M059J (cell line): ENCODE measurements at places on chromosomes 6 and 20.
A peak's percentile ranks its signal among the peaks of the same experiment; 100 is the strongest.

DNA sequence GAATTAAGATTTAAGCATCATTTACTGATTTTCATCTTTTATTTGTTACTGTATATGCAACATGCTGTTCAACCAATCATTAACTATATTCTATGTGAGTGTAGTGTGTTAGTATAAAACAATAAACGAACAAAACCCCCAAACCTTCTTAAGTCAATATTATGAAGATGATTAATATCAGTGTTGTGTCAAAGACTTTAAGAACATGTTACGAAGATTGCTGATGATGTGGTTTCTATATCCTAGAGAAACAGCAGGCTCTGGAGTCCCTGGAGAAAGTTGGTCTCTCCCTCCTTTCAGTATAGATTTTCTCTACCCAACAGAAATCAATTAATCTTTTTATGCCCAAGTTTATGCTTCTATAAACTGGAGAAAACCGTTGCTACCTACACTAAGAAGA is 393.8 kb upstream of the HSF2 start:
- no peak for DNase-seq

DNA sequence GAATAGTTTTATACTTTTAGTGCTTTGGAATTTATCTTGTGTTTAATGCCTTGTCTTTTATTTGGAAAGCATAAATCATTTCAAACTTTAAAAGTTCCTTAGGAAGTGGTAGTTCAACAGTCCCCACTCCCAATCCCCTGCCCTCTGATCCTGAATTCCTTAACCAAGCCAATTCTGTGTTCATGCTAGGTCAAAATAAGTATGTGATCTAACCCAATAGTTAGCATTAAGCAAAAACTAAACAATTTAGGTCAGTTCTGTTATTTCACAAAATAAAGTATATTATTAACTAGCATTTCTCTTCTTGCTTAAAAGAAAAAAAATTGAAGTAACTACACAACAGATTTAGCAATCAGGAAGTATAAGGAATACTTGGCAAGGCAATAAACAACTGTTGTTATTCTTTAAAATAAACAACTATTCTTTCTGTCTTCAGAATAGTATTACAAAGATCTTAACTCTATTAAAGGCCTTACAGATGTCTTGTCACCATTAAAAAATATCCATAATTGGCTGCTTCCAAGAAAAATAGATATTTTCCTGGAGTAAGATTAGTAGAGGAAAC is 37.0 kb downstream of the AKIRIN2 start:
- DNase-seq: no peak

DNA sequence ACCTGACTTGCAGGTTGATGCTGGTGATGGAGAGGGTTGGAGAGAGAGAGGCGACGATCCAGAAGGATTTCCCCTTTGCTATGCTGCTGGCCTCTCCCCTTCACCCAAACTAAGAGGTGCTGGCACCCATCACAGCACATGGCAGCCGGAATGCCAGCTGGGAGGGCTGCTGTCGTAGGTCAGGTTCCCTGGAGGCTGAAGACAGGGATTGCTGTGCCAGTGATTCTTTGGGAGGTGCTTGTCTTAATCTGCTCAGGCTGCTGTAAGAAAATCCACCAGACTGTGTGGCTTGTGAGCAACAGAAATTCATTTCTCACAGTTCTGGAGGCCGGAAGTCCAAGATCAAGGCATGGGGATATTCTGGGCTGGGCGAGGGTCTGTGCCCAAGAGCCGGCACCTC is 4.4 kb upstream of the ARFGAP1 start:
- DNase-seq: no peak

GRCh38 chr6:20709451-20709850 is 175.2 kb downstream of the CDKAL1 start:
- DNase-seq: no peak

DNA sequence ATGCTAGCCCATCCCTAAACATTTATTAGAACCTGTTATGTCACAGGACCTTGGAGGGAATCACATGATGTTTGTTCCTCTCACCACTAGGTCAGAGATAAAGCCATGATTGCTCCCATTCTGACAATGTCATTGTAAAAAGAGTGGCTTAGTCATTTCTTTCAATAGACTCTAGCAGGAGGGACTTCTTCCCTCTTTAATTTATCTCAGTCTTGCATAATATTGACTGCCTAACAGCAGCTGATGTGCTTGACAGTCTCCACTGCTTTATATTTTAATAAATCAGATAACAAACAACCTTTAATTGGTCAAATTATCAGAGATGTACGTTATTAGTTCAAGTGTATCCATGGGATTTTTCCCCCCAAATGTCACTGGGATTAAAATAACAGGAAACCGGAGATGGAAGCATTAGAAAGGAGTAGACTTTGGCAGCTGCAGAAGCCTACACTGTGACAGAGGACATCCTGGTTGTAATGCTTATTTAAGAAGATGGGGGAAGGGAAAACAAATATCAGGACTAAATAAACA is 39.6 kb downstream of the LAMA4 start:
- no peak for DNase-seq

DNA sequence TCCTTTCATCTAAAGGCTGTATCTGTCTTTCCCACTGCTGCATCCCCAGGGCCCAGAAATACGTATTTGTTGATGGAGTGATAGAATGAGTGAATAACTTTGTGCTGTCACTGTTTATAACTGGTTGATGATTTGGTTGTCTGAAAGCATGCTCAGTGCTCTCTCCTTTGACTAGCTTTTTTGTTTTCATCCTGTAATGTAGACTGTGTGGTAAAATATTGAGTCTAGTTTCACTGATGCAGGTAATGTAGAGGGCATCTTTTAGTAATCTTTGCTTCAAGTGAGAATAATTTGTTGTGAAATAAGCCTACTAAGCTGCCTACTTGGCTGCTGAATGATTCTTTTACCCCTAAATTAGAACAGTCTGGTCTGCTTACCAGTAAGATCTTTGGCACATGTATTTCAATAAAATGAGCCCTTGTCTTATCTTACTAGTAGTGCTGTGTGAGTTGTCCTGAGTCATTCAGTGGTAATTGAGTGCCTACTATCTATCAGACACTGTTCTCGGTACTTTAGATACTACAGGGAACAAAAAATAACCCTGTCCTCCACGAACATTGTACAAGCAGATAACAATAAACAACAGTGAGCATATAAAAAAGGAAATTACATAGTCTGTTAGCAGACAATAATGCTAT is 39.9 kb downstream of the MAPK14 start:
- DNase-seq: peak; percentile 22

- peak; percentile 70 for DNase-seq
Observed at GRCh38 chr6:129493354-129493902, 216.5 kb downstream of the ARHGAP18 start.

- DNase-seq: no peak
Observed at GRCh38 chr20:32628960-32629530, 43.9 kb upstream of the NOL4L start.

DNA sequence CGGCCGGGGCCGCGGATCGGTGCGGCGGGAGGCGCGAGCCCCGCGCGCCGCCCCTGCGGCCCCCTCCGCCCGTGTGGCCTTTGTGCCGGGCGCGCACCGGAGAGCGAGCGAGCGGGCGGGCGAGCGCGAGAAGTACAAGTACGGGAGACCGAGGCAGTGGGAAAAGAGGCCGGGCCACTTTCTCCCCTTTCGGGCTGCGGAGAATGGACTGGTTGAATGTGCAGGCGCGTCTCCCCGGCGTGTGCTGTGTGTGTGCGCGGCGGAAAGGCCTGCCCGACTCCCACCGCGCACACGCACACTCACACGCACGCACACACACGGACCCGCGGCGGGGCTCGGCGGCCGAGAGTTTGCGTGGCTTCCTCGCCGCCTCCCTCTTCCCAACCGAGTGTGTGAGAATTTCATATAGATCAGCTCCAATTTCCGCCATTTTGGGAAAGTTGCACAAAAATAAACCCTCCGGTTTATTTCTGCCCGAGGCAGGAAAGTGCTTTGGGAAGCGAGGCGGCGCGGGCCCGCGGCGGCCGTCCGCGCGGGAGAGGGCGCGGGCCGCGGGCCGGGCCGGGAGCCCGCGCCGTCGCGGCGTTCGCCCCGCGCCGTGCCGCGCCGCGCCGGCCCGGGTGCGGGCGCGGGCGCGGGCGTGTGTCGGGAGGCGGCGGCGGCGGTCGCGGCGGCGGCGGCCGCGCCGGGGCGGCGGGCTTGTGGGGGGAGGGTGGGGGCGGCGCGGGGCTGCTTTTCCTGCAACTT is 1.1 kb downstream of the L3MBTL3 start:
- DNase-seq: peak; percentile 63

- no peak for DNase-seq
Observed at GRCh38 chr20:17643531-17644188, 38.4 kb downstream of the RRBP1 start.

DNA sequence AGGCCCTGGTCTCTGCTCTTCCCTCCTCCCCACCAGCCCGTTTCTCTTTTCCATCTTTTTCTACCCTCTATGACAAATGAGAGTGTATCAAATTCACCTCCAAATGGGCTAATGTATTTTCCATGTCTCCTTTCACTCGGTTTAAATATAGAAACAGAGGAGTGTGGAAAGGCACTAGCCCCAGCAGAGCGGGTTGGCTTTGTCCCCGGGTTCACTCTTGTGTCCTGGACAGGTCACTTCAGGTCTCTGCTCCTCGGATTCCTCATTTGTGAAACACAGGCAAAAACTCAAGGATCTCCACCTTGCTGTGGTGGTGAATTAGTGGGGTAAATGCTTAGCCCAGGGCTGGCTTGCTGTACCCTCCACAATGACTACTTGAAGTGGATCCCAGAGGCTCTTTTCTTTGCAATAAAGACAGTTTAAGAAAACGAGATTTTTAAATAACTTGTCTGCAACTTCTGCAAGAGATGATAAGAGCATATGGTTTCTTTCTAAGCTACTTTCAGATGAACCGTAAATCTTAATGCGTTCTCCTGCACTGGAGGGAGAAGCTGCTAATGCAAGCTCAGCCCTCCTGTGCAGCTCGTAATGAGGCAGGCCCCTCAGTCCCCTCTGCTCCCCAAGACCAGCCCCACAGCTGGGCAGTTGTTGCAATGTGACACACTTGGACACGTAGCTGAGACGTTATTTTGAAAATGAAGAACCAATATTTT is 292.9 kb downstream of the THBS2 start:
- DNase-seq: no peak

- peak; percentile 77 for DNase-seq
Observed at GRCh38 chr6:168956884-168957730, 296.5 kb downstream of the THBS2 start.

DNA sequence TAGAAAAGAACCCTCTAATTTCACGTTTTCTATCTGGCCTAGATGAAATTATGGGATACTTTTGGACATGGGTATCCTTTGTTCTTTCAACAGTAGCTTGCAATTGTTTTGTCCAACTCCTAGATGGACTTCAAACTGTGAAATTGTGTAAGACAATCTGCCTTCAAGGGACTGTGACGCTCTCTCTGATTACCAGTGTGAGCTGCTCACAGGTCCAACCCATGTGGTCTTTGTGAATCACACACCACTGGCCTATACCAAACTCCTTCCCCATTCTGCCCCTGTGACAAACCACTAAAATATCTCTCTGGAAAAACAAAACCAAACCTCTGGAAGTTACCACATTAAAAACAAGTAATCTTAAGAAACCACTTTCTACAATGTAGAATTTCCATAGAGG is 59.5 kb downstream of the NINL start:
- DNase-seq: peak; percentile 98

- no peak for DNase-seq
Observed at GRCh38 chr6:34865107-34865506, 22.7 kb downstream of the TAF11 start.

DNA sequence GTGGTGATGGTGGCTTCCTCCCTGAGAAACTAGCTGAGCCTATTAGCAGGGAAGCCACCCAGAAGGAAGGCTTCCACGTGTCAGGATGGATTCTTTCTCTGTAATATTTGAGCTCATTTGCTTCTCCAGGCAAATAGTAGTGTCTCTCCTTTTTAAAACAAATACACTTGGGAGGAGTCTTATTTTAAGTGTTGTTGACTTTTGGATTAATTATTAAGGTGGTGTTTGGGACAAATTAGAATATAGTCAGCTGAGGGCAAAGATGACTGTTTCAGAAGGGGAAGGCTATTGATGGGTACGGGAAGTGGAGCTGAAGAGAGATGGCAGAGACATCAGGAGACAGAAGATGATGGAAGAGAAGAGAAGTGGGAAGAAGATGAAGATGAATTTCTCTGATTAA is 119.8 kb upstream of the PHACTR1 start:
- DNase-seq: no peak

DNA sequence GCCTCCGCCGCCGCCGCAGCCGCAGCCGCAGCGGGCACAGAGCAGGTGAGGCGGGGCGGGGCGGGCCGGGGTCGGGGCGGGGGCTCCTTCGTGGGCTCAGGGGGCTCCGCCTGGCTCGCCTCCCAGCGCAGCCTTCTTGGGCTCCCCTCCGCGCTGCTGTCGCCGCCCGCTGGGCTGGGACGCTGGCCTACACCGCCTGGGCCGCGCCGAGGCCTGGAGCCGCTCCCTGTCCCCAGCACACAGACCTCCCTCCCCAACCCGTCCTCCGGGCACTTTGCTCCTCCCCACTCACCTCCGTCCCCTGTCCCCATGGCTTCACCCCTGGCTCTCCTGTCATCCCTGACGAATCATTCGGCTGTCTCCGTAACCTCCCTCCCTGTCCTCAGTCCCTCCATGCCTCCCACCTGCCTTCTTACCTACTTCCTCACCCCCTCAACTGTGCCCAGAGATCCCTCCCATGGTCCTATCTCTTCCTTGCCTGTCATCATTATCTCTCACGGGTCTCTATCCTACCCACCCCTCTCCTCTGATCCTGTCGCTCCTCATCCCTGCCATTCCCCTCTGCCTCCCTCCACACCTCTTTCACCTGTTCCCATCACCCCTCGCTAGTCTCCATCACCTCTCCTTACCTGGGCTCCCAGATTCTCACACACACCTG is 512 bp downstream of the TTBK1 start:
- no peak for DNase-seq
